ENCODE measurements at places on chromosomes 16 and 17.

GRCh38 chr16:50781518-50781917, 39.6 kb downstream of the CYLD start:
- DNase-seq = no peak

DNA sequence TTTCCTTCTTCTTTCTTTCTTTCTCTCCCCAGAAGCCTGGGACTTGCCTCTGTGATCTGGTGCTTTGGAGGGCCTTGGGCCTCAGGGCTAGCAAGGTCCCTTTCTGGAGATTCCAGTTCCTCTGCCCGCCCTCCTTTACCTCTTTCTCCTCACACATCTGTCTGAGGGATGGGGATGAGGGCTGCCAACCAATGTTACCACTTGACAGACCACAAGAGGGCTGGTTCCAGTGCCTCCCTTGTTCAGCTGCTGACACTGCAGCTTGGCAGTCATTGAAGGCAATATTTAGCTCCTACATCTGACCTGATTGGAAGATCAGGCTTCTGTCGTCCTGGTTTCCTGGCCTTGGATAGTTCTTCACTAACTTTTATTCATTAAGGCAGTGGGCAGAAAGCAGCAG, 3.6 kb upstream of the ZNF652 start:
- peak; percentile 40 for DNase-seq

DNA sequence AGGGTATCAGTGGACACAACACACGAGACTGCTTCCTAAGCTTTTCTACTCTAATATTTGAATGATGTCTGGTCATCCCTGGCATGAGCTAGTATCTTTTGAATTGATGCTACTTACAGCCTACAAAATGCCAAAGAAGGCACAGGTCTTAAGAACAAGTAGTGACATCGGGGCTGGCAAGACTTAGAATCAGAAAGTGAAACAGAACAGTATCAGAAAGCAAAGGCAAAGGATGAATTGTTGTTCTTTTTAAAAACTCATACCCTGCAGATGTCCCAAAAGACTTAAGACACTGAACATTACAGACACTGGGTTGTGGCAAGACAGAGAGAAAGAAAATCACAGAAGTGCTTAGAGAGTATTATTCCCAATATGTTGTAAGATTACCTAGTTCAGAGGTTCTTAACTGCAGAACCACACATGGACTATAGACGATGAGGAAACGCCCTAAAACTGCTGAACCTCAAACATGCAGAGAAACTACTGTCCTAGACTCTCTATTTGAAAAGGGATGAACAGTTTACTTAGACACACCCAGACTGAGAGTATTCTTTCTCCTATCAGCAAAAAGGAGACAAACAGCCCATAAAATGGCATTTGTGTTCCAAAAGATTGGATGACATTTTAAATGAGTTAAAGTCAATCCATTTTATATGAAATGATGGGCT, 12.5 kb downstream of the ZNF19 start:
- DNase-seq = no peak

GRCh38 chr16:86565644-86566511, 751 bp upstream of the FOXC2 start:
- DNase-seq = no peak

- DNase-seq = no peak
These were observed 34.5 kb upstream of the CLEC18B start for GRCh38 chr16:74455619-74456289.

Data from NCI-H2029 (cell line).